ENCODE measurements at places on chromosomes 12 and 14.

- peak; percentile 26 for DNase-seq
Measured at GRCh38 chr12:120439646-120440247, 1.8 kb downstream of the COX6A1 start.

DNA sequence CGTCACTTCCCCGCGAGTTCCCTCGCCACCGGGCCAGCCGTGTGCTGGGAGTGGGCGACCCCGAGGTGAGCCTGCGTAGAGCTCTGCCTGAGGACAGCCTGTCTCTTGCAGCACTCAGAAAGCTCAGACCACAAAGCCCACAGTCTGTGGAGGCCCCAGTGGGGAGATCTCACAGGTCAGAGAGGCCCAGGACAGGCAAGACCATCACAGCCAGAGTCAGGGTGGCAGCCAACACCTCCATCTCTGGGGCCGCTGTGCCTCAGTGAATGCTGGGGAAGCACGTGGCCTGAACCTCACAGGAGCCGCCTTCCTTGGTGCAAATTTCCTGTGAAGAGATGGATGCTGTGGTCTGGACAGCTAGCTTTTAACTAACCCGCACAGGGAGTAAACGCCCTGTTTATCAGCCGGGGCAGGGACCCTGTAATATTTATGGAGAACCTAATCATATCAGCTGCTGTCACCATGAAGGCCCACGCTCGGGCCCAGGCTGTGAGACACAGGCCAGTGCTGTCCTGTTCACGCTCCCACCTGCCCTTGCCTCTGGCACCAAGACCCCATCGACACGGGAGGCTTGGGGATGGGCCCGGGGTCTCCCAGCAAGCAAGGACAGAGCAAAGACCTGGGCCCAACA lies 56.9 kb downstream of the CDC42BPB start:
- no peak for DNase-seq

- DNase-seq: no peak
Measured at GRCh38 chr12:19373586-19373985, 65.7 kb upstream of the AEBP2 start.

DNA sequence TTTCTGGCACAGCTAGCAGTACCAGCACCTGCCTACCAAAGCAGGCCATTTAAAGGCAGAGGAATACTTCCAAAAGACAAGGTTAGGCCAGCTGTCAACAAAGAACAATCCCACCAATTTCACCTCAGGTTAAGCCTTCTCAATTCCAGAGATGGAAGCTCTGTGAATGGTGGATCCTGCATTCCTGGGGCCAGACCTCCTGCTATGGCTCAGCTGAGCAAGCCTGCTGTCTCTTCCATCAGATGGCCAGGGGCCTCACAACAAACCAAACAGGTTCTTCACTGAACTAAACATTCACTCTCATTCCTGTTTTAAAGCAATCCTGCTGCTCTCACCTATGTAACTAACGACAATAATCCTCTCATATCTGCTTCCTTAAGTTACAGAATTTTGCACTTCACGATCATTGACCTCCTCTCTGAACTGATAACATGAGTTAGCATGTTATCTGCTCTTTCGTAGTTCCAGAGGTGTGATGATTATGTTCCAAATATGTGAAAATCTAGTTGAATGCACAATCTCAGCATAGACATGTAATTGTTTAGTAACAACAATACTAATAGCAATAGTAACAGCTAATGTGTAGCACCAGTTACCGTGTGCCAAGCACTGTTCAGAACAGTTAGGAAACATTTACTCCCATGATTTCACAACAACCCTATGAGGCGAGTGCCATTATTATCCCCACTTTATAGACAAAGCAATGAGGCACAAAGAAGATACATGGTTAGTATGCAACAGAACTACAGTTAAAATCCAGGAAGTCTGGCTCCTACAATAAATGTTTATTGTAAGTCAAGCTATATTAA lies 73.2 kb downstream of the SLC2A13 start:
- no peak for DNase-seq

GRCh38 chr12:131041216-131041967 lies 87.7 kb downstream of the ADGRD1 start:
- no peak for DNase-seq

DNA sequence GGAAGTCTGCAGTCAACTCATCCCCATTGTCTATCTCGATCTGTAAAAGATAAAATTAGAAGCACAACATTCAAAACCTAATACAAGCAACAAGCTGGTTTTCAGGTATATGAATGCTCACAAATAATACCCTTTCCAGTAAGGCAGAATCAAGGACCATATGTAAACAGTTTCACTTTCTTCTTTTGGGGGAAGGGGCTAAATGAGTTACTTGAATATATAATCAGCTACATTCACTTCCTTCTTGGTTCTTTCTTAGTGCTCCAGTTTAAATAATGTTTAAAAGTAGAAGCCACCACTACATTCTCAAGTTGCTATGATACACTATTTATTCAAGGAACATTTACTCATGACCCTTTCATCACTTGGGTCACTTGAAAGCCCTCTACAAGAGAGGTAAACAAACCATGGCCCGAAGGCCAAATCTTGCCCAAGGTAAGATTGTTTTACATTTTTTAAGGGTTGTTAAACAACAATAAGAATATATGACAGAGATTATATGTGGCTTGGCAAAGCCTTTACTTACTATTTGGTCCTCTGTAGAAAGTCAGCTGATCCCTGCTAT lies 10.3 kb downstream of the TWF1 start:
- no peak for DNase-seq

- DNase-seq: no peak
Measured at GRCh38 chr12:93593843-93594242, 21.4 kb downstream of the SOCS2 start.

GRCh38 chr12:69329669-69330428 lies 18.3 kb upstream of the LYZ start:
- no peak for DNase-seq

- DNase-seq: no peak
Measured at GRCh38 chr14:68140076-68140741, 320.6 kb downstream of the RAD51B start.

GRCh38 chr14:25046301-25046943 lies 3.5 kb downstream of the STXBP6 start:
- no peak for DNase-seq

GRCh38 chr14:103496776-103497175 lies 25.9 kb downstream of the CKB start:
- no peak for DNase-seq

DNA sequence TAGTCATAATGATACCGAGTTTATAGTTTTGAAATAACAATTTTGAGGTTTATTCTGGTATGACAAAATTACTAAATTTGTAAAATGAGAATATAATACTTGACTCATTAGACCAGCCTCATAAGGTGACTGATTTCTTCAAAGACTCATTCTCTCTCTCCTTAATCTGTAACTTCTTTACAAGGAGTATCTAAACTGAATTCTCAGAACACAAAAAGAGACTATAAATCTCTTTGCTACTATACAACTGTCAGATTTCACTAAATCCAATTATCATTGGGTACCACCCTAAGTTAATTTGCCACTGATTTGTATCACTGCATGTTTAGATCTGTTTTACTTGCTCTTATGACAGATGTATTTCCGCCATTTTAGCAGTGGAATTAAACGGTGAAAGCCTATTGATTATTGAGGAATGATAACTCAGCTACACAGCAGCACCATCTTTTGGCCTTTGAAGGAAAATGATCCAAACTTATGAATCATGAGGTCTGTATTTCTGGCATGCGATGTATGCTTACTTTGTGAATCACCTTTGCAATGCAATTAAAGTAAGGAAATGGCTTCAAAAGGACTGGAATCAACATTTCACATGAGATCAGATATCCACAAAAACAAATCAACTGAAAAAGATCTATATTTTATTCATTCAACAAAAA lies 161.2 kb downstream of the RERGL start:
- no peak for DNase-seq

- no peak for DNase-seq
Measured at GRCh38 chr12:15544589-15544988, 222.3 kb downstream of the PTPRO start.

- DNase-seq: no peak
Measured at GRCh38 chr14:35155962-35156361, 33.6 kb downstream of the PRORP start.

DNA sequence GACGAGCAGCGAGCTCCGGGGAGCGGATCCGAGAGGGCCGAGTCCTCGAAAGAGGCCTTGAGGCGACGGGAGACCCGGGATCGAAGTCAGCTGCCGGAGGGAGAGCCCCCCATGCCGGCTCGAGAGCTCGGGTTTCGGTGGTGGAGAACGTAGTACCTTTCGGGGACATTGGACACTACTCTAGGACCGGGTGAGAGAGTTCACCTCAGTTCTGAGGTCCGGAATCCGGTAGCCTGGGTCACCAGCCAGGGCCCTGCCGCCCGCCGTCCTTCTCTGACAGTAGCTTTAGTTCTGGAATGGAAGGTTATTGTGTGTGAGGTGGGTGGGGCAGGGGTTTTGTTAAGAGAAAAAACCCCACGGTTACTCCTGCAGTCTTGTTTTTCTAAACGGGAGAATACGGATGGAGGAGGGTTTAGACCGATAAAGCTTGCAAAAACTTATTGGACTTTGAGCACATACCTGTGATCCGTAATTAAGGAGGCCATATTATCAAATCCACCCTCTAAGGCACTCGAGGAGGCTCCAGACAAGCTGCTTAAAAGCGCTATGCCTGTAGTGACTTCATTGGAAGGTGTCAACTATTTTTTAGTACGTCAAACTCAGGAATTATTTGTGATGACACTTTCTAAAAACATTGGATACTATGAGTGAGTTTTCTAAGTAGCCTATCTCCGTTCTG lies 765 bp downstream of the SCYL2 start:
- DNase-seq: peak; percentile 7

DNA sequence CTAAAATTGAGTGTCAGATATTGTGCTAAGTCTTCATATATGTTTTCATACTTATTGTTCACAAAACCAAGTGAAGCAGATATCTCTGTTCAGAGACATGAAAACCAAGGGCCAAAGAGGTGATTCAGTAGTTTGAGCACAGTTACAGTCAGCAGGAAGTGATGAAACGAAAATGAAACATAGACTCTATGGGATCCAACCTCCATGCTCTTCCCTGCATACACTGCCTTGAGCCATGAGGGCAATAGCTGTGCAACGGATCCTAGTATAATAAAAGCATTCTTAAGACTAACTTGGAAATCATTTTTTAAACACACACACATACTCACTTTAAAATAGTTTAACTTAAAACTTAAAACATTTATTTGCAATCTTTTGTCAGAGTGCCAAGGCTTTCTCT lies 27.9 kb downstream of the ESR2 start:
- DNase-seq: no peak

GRCh38 chr12:79983986-79984620 lies 49.2 kb upstream of the PPP1R12A start:
- DNase-seq: no peak

DNA sequence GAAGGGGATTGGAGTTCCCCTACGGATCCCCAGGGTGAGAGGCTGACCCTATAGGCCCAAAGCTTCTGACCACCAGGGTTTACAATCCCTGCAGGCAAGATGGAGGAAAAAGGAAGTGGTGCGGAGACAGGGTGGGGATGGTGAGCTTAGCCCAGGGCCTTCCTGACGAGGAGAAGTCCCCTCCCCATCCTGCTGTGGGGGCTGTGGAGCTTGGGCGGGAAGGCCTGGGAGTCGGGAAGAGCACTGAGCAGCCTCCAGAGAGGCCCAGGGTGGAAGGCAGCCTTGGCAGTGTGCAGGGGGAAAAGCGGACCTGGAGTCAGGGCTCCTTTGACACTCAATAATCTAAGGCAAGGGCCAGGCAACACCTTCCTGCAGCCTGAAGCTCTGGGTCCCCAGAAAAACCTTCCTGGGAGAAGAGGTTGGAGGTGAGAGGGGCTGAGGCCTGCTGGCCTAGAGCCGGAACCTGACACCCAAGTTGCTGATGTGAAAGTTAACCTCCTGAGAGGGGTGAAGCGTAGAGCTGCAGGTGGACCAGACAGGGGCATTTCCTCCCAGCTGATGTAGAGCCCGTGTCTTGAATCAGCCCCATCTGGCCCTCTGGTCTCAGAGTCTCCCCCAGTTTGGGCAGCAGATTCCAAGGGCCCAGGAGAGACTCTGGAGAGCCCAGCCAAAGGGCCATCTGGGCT lies 6.0 kb downstream of the HDAC7 start:
- DNase-seq: no peak

DNA sequence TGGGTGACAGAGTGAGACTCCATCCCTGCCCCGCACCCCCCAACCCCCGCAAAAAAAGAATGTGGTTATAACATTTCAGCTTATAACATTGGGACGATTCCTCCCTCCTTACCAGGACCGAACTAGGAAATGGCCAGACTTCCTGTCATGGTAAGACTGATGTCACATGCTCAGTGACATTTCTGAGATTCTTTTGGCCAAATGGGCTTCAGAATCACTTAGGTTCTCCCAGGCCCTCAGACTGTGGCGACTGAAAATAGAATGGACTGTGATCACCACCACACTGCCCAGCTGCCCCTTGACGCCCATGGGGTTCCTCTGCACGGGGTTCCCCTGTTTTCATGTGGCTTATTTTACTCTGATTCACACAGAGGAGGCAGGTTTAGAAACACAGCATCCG lies 115.0 kb upstream of the EVL start:
- DNase-seq: no peak

DNA sequence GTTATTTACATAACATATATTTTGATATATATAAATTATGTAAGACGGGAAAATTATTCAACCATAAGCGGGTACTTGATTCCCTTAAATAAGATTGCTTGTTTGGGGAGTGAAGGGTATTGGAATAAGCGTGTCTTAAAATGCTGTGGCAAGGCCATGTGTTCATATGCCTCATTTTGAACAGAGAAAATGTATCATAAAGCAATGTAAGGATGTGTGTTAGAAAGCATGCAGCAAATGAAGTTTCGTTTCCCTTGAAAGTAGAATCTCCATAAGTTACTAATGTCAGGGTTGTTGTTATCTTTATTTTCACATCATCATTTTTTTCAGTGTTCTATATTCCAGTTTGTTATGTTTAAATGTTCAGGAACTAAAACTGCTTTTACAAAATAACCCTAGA lies 465.6 kb downstream of the FOXG1 start:
- DNase-seq: no peak

- no peak for DNase-seq
Measured at GRCh38 chr14:74350211-74350927, 2.1 kb downstream of the VRTN start.

GRCh38 chr14:69242311-69243224 lies 17.4 kb upstream of the GALNT16 start:
- DNase-seq: no peak

DNA sequence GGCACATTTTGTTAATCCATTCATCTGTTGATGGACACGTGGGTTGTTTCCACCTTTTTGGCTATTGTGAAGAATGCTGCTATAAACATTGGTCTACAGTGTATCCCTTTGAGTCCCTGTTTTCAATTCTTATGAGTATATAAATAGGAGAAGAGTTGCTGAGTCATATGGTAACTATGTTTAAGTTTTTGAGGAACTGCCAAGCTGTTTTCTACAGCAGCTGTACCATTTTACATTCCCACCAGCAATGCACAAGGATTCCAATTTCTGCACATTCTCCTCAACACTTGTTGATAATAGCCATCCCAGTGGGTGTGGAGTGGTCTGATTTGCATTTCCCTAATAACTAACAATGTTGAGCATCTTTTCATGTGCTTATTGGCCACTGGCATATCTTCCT lies 6.9 kb upstream of the SVOP start:
- DNase-seq: no peak

Measured in stimulated activated CD8-positive, alpha-beta memory T cell treated with anti-CD3 and anti-CD28 coated beads, Interleukin-15, amount 100 ng/mL, for 24 hours (primary cell).